ENCODE measurements at places on chromosomes 1 and 21. TPM values are rescaled to one million over a fixed set of nuclear protein-coding genes. Genes with fewer than 3 reads are reported as not detected.

PRELP gene
- total RNA-seq = 0.34 TPM

SPRR5 gene
- total RNA-seq = not detected

NBPF12 gene
- total RNA-seq = 9.1 TPM

BROX gene
- total RNA-seq = 48.5 TPM

OR2M5 gene
- not detected for total RNA-seq

CLIC4 gene
- total RNA-seq = 185 TPM

OVAAL gene
- total RNA-seq = not detected

FBXO2 gene
- total RNA-seq = 0.56 TPM

DIPK1A gene
- total RNA-seq = 3.8 TPM

SELL gene
- total RNA-seq = not detected

GRCh38 chr1:11473491-11474034, 5.4 kb upstream of the DISP3 start:
- no peak overlapping the region for H3K27ac ChIP-seq
- no peak overlapping the region for H3K4me3 ChIP-seq
- H3K27me3 ChIP-seq = peaks cover 37% of the 10 kb centered on the region
- H3K36me3 ChIP-seq = no peaks in the 10 kb centered on the region

GRCh38 chr1:187513190-187513589, 684.4 kb downstream of the PLA2G4A start:
- H3K4me1 ChIP-seq = no peaks in the 10 kb centered on the region
- H3K4me3 ChIP-seq = no peak overlapping the region
- no peak for DNase-seq
- H3K27ac ChIP-seq = no peak overlapping the region

GRCh38 chr1:25795946-25796810, 3.8 kb upstream of the SELENON start:
- no peak overlapping the region for H3K27ac ChIP-seq
- DNase-seq = no peak

DNA sequence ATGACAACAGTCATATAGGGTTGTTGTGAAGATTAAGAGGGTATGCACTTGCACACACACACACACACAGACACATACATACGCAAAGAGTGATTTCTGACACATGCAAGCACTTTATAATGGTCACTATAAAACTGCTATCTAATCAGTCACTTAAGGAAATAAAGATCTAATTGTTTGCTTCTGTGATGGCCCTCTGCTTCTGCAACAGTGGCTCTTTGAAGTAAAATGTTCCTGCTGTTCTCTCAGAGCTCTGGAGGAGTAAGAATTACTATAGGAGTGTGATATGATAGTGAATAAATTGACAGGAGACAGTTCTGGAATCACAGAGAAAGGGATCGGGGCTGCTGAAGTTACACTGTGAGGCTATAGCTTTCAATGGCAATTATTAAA, 494.5 kb upstream of the B3GALT2 start:
- no peak for DNase-seq
- no peaks in the 10 kb centered on the region for H3K36me3 ChIP-seq
- no peak overlapping the region for H3K27ac ChIP-seq
- H3K4me1 ChIP-seq = peaks cover 11% of the 10 kb centered on the region

DNA sequence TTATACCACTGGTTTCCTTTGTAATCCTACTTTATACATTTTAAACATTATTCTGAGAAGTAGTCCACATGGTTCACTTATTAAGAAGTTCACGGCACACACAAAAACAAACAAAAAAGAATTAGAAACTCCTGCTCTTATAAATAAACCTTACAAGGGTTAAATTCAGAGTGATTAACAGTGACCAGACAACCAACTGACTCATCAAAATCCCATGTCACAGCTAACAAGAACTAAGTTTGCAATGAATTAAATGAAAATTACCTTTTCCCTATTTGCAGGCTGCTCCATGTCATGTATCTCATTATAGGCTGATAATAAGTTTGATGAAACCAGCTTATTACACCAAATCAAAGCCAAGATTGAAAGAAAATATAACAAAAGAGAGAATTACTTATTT, 77.5 kb downstream of the PUM1 start:
- H3K27me3 ChIP-seq = no peaks in the 10 kb centered on the region
- H3K4me1 ChIP-seq = peaks cover 14% of the 10 kb centered on the region
- peaks cover 16% of the 10 kb centered on the region for H3K36me3 ChIP-seq
- no peak overlapping the region for H3K4me3 ChIP-seq

DNA sequence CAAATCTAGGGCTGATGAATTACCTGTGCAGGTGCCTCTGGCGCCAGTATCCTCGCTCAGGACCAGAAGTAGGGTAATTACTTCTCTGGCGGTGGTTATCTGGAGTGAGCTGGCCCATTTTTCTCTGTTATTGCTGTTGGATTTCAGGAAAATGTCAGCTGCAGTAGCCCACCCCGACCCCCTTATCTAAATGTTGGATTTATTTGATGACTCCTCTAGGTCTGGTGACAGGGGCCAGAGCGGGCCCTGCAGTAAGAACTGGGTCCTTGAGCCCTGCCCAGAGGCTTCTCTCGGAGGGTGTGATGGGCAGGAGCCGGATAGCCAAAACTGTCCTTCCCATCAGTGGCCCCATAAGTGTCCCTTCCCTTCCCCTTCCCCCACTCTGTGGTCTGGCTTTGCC, 384.3 kb downstream of the PTPRU start:
- H3K36me3 ChIP-seq = no peaks in the 10 kb centered on the region
- DNase-seq = no peak
- no peak overlapping the region for H3K4me3 ChIP-seq
- H3K4me1 ChIP-seq = no peaks in the 10 kb centered on the region

DNA sequence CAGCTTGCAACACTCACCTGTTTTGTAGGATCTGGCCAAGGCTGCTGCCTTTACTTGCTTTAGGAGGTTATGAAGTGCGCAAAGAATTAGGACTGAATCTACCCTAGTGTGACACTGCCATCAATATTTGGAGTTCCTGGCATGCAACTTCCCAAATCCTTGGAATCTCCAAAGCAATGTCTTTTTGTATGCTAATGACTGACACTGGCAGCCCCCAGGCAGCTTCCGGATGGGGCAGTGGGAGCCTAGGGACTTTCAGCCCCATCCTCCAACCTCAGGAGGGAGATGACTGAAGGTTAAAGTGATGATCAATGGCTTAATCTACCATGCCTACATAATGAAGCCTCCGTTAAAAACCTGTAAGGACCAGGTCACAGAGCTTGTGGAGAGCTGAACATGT, 5.5 kb downstream of the RCC2 start:
- H3K4me3 ChIP-seq = no peak overlapping the region

GRCh38 chr1:179757933-179758332, 14.8 kb downstream of the FAM163A start:
- H3K27ac ChIP-seq = no peak overlapping the region
- no peaks in the 10 kb centered on the region for H3K36me3 ChIP-seq
- DNase-seq = no peak
- no peaks in the 10 kb centered on the region for H3K27me3 ChIP-seq
- no peaks in the 10 kb centered on the region for H3K4me1 ChIP-seq

DNA sequence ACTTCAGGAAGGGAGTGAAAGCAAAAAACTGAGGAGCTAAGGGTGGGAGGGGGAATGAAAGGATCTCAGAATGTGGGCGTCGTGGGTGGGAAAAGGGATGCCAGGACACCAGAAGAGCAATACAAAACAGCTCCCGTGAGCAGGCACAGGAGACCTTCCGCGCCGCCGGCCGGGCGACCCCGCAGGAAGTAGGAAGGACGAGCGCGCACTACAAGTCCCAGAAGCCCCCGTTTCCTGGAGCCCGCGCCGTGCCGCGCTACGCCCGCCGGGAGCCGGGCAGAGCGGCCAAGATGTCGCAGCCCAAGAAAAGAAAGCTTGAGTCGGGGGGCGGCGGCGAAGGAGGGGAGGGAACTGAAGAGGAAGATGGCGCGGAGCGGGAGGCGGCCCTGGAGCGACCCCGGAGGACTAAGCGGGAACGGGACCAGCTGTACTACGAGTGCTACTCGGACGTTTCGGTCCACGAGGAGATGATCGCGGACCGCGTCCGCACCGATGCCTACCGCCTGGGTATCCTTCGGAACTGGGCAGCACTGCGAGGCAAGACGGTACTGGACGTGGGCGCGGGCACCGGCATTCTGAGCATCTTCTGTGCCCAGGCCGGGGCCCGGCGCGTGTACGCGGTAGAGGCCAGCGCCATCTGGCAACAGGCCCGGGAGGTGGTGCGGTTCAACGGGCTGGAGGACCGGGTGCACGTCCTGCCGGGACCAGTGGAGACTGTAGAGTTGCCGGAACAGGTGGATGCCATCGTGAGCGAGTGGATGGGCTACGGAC, at the start of gene PRMT6:
Gene PRMT6 (plus strand): TSS at position 249 of the 771 bp plus-strand sequence. CDS start 42 bp downstream, at position 291.
- no peaks in the 10 kb centered on the region for H3K36me3 ChIP-seq
- no peaks in the 10 kb centered on the region for H3K27me3 ChIP-seq
- H3K4me1 ChIP-seq = peaks cover 23% of the 10 kb centered on the region
- peak within 1 kb of the TSS; percentile 59 for H3K4me3 ChIP-seq

DNA sequence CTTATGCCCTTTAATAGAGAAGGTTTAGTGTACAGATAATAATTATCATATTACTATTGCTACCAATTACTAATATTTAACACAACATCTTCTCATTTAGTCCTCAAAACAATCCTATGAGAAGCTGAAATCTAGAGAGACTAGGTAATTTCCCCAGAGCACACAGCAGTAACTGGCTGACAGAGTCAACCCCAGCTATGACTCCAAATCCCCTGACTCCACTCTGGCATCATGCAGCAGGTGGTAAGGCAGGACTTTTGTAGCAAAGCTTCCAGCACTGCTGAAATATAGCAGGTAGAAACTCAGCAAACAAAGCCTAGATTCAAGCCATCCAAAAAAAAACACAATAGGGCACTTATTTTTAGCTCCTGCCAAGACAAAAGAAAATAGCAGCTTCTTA, 79.3 kb upstream of the RGS2 start:
- no peaks in the 10 kb centered on the region for H3K4me1 ChIP-seq
- no peaks in the 10 kb centered on the region for H3K36me3 ChIP-seq
- no peak overlapping the region for H3K4me3 ChIP-seq
- H3K27me3 ChIP-seq = no peaks in the 10 kb centered on the region

DNA sequence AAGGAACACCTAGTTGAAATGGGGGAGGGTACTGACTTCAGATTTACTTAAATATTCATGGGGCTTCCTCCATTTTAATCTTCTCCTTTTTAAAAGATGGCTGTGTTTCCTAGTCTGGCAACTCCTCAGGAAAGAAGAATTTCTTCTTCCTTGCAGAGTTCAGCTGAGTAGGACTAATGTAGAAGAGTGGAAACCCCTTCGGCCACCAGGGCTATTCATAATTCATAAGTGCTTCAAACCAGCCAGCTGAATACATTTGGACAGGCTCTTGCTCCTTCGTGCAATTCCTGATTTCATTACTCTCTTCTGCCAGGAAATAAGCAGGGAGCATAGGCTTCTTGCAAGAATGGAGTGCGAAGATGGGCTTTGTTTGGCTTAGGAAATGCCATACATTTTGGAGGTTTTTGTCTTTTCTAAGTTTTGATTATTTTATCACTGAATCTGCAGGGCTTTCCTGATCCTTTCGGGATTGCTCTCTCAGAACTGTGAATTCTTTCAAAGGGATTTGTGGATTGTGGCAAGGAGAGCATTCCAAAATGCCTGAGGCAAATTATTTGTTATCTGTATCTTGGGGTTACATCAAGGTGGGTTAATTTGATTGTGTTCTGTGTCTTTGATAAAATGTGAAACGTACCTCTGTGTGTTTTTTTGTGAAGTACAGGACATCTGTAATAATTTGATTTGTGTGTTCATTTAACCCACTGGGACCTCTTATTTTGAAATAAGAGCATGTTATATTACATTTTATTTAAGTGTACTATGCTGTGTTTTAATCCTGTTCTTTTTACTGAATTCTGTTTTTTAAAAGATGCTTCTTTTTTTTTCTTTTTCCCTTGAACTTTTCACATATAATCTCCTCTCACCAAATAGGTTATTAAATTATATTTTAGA, 179.4 kb upstream of the SGIP1 start:
- no peaks in the 10 kb centered on the region for H3K27me3 ChIP-seq
- H3K27ac ChIP-seq = no peak overlapping the region
- DNase-seq = no peak
- peaks cover 58% of the 10 kb centered on the region for H3K4me1 ChIP-seq
- H3K4me3 ChIP-seq = peak overlapping the region; percentile 8
- no peaks in the 10 kb centered on the region for H3K36me3 ChIP-seq

DNA sequence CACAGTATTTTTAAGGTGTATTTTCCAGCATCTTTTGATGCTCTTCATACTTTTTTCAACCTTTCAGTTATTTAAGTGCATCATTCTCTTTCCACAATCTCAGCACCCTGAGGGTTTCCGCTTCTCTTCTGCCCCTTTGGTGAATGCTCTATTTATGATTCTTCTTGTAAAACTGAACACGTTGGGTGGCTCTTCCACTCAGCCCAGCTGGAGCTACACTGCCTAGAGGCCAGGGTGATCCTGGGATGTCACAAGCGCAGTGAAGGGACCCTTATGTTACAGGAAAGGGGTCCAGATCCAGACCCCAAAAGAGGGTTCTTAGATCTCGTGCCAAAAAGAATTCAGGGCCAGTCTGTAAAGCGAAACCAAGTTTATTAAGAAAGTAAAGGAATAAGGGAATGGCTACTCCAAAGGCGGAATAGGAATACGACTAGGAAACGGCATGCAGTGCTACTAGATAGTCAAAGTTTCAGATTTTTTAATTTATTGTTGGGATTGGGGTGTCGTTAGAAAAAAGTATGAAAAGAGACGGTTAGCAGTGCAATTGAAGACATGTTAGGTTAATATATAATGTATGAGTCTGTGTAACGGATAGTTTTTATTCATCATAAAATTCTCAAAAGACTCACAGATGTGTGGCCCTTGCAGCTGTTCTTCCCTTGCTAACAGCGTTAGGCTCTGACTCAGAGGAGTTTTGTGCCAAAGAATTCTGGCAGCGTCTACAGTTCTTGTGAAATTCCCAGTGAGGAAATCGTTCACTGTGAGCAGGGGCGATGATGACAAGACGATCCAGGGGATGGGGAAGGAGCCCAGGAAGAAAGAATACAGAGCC, 14.4 kb upstream of the ERVH48-1 start:
- H3K27ac ChIP-seq = no peak overlapping the region
- H3K36me3 ChIP-seq = no peaks in the 10 kb centered on the region
- no peaks in the 10 kb centered on the region for H3K27me3 ChIP-seq
- H3K4me1 ChIP-seq = peaks cover 7% of the 10 kb centered on the region

DNA sequence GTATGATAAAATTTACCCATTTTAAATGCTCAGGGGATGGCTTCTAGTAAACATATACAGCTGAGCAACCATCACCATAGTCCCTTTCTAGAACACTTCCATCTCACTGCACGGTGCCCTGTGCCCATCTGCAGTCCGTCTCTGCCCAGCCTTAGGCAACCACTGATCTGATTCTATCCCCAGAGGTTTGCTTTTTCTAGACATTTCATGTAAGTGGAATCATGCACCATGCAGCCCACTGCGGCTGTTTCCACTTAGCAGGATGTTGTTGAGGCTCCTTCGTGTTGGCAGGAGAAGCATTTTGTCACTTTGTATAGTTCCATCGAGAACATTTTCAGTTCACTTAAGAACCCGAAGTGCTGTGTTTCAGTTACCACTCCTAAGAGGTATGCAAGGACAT, 27.8 kb upstream of the VAMP3 start:
- no peak for DNase-seq

DNA sequence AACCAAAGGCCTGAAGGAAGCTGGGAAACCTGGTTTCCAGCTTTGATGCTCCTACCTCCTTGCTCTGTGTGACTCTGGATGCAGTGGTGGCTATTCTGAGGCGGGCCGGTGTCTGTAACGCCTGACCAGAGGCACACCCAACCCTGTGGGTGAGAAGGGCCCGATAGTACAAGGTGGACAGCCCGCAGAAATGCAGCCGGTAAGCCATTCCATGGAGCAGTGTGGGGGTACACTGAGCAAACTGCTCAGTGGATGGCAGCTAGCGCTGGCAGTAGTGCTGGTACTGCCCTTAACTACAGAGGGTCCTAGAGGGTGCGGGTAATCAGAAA, 36.0 kb downstream of the AHDC1 start:
- H3K27me3 ChIP-seq = no peaks in the 10 kb centered on the region
- DNase-seq = no peak
- H3K4me1 ChIP-seq = peaks cover 92% of the 10 kb centered on the region
- peak overlapping the region; percentile 91 for H3K27ac ChIP-seq
- peak overlapping the region; percentile 15 for H3K4me3 ChIP-seq
- H3K36me3 ChIP-seq = no peaks in the 10 kb centered on the region

All from neural progenitor cell (in vitro differentiated cells).